ENCODE measurements at places on chromosomes 13 and 19.

- DNase-seq, result no peak
Observed at GRCh38 chr13:96982672-96983071, 11.6 kb downstream of the OXGR1 start.

DNA sequence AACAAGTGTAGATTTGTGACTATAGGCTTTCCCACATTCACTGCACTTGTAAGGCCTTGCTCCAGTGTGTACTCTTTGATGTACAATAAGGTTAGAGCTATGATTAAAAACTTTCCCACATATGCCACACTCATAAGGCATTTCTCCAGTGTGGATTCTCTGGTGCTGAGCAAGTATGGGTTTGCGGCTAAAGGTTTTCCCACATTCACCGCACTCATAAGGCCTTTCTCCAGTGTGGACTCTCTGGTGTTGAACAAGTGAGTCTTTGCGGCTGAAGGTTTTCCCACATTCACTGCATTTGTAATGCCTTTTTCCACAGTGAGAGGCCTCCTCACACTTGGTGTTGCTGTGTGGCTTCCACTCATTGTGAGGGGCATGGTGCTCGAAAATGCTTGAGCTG, 3.7 kb downstream of the ZNF772 start:
- DNase-seq, result no peak

DNA sequence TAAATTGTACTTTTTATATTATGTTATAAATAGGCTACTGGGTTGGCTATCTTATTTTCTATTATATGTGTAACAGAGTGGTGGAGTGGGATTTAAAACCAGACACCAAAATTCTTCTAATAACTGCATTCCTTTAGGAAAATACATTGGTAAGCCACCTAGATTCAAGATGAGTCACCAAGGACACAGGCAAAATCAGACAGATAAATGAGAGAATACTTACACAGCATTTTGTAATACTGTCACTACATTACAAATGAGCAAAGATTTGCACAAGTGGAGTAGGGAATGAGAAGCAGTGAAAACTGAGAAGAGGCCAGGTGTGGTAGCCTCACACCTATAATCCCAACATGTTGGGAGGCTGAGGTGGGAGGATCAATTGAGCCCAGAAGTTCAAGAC, 6.2 kb upstream of the SPART start:
- DNase-seq, result no peak

- no peak for DNase-seq
Observed at GRCh38 chr19:3804429-3804828, 18.2 kb upstream of the MATK start.

GRCh38 chr19:51311351-51312257, at the start of gene IGLON5:
Gene IGLON5, plus strand, starts transcription at chr19:51311644. Its CDS starts 204 bp downstream, at chr19:51311848.
- no peak for DNase-seq

- no peak for DNase-seq
Observed at GRCh38 chr13:43805071-43805468, 18.3 kb upstream of the ENOX1 start.

DNA sequence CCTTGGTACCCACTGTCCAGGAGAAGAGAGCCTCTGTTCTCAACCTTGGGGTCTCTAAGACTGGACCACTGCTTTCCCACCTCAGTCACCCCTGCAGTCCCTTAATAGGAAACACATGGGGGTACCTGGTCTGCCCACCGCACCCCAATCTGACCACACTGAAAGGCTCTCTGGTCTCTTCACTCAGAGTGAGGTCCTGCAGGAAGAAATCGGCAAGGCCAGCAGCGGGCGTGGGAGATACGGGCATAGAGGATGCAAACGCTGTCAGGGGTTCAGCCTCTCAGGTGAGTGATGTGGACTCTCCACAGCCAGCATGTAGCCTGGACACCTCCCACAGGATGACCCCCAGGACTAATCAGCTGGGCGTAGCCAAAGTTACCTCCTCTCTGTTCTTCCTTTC, 3.5 kb downstream of the SIGLEC9 start:
- DNase-seq, result no peak

Measured in osteocyte (in vitro differentiated cells).